Uterine smooth muscle cell (primary cell): ENCODE measurements at places on chromosomes 4 and X. TPM values are rescaled to one million over a fixed set of nuclear protein-coding genes. Genes with fewer than 3 reads are reported as not detected.

MAGEC1 gene
- not detected in 2 replicates for total RNA-seq

RASL11B gene
- 0.33 TPM in 1 of 2 replicates, not detected in the other for total RNA-seq

GEMIN8 gene
- total RNA-seq, result 18.0 TPM in 2 replicates

TBX22 gene
- total RNA-seq, result not detected in 2 replicates

GBA3 gene
- under 0.01 TPM in 1 of 2 replicates, not detected in the other for total RNA-seq

GSX2 gene
- total RNA-seq, result 0.12 TPM in 1 of 2 replicates, not detected in the other

EVC2 gene
- total RNA-seq, result 10.0 and 16.4 TPM in 2 replicates

PDE6B gene
- 0.22 and 1.1 TPM in 2 replicates for total RNA-seq

WDR19 gene
- total RNA-seq, result 38.0 and 52.4 TPM in 2 replicates

RPA4 gene
- total RNA-seq, result 1.00 and 1.7 TPM in 2 replicates

STBD1 gene
- total RNA-seq, result 7.2 and 7.6 TPM in 2 replicates

MTMR8 gene
- total RNA-seq, result 0.11 and 0.37 TPM in 2 replicates

FHIP1A gene
- total RNA-seq, result 1.4 TPM in 2 replicates
